ENCODE measurements at places on chromosomes 1 and 21.
A peak's percentile ranks its signal among the peaks of the same experiment; 100 is the strongest.

GRCh38 chr1:180027949-180028445 is 73.4 kb downstream of the CEP350 start:
- no peak for DNase-seq

DNA sequence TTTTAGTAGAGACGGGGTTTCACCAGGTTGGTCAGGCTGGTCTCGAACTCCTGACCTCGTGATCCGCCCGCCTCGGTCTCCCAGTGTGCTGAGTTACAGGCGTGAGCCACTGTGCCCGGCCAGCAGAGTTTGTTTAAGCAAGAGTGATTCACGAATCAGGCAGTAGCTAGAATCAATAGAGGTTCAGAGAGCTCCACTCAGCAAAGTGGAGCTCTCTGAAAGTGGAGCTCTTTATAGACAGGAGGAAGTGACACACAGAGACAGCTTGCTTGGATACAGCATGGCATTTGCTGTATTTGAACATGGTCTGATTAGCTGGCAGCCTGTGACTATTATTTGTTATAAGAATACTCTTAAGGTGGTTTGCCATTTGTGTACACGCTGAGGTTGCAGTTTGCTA is 27.1 kb upstream of the CD34 start:
- no peak for DNase-seq

GRCh38 chr1:231311720-231312431 is 25.8 kb downstream of the EXOC8 start:
- DNase-seq: no peak

DNA sequence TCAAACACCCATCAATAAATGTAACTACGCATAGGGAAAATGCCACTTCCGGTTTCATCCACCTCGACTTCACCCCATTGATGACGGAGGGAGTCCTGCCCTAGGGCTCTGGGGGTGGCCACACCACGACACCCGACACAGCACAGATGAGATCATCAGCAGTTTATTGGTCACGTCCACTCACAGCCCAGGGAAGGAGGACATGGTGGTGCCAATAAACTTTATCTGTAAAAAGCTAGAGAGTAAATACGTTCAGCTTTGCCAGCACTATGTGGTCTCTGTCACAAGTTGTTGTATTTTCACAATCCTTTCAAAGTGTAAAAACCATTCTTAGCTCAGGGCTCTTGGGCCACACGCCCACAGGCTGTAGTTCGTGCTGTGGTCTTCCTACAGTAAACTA is 16.3 kb downstream of the SETD4 start:
- no peak for DNase-seq

DNA sequence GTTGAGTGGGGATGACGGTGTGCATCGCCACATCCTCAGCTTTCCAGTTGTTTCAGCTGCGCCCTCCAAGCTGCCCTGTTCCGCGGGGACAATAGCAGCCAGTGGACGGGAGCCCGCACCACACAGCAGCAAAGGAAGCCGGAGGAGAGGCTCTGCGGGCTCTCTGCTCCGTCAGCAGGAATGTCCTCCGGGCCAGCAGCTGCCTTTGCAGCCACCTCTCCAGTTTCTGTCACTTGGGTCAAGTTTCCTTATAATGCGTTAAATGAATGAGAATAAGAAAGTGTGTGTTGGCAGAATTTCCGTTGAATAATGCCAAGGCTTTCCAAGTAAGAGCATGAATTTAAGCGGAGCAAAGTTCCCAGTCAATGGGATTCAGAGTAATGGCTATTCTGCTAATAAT is 263.3 kb downstream of the KIF26B start:
- DNase-seq: no peak

GRCh38 chr1:104768466-104768865 is 1018.8 kb downstream of the AMY1C start:
- no peak for DNase-seq

GRCh38 chr1:6149597-6149996 is 30.5 kb downstream of the CHD5 start:
- no peak for DNase-seq

DNA sequence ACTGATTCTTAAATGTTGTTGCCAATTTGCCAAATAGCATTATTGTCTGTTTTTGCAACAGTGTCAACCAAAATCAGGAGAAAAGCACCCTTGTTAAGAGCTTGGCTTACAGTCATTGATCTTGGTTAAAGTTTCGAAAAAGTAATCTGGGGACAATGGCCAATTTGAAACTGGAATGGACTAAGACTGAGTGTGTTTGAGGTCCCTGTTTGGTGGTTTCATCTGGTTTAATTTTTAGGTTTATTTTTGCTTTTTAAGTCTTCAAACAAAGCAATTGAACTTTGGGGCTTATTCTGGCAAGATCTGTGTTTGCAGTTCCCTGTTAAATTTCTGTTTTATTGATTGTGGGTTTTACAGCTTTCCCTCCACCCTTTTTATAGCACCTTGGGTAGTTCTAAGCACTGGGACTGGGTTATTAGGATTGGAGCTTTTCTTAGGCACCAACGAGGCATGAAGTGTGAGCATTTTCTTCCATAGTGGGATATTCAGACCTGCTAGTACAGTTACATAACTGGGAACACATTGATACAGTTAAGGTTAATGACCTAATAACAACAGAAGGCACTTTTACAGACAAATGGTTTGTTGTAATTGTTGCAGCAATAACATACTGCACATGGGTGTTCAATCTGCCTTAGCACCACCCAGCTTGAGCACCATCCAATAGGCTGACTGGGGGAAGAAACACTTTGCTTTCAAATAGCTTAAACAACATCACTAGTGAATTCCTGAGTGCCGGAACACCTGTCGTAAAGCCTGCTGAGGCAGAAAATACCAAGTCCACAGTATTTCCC is 40.6 kb upstream of the MAP10 start:
- no peak for DNase-seq

DNA sequence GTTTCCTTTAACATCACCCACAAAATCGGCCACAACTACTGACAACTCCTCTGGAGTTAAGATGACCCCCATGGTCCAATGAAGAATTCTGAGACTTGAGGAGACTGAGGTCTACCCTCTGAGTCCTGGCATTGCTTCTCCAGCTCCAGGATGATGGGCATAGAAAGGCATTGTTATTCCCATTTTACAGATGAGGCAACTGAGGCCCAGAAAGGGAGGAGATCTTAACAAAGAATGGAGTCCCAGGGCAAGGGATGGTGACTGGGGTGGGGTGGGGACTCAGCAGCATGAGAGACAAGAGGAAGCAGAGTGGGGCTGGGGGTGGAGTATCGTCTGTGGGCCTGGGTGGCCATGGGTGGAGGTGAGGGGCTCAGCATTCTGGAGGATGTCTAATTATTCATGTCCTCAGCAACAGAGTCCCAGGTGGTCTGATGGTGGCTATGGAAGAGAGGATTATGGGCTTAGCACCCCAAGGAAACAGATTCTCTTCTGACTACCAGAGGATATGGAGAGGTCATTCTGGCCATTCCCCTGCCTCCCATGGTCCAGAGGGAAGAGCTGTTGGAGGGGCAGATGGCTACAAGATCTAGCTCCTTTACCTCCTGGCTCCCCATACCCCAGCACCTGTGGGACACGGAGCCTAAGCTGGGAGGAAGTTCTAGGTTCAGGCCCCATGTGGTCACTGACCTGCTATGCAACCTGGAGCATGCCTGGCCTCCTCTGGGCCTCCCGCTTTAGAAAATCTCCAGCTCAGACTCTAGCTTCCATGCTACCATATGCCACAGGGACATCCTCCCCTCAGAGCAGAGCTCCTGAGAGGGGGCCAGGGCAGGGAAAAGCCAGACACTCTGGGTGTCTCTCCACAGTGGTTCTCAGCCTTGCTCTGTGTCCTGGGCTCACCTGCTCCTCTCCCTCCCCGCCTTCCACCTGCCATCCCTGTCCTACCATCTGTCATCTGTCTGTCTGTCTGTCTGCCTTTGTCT is 37.4 kb upstream of the DMBX1 start:
- DNase-seq: no peak

- no peak for DNase-seq
Measured at GRCh38 chr21:45836694-45837670, 144.6 kb upstream of the COL6A1 start.

GRCh38 chr21:38985568-38986378 is 180.0 kb downstream of the ETS2 start:
- DNase-seq: peak; percentile 27

GRCh38 chr1:162193815-162194214 is 124.3 kb downstream of the NOS1AP start:
- no peak for DNase-seq

- DNase-seq: no peak
Measured at GRCh38 chr1:199018471-199019135, 379.8 kb downstream of the PTPRC start.

- DNase-seq: no peak
Measured at GRCh38 chr1:27149084-27149761, 5.7 kb downstream of the SLC9A1 start.

GRCh38 chr21:41928621-41929220 is 25.1 kb downstream of the C2CD2 start:
- no peak for DNase-seq

DNA sequence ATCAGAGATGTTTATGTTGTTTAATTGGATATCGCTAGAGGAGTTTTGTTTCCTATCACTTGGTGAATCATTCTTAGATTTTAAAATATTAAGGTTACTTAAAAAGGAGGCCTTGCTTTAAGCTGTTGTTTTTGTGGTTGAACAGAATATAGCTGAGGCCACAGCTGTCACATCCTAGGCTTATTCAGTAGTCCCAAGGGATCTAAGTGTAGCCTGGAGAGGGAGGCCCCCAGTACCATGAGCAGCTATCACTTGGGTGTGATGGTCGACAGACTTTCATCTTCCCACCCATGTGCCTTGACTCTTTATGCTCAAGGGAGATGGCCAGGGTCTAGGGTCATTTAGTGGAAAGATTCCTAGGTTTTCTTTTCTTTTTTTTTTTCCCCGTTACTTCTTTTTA is 278.7 kb downstream of the HHAT start:
- no peak for DNase-seq

DNA sequence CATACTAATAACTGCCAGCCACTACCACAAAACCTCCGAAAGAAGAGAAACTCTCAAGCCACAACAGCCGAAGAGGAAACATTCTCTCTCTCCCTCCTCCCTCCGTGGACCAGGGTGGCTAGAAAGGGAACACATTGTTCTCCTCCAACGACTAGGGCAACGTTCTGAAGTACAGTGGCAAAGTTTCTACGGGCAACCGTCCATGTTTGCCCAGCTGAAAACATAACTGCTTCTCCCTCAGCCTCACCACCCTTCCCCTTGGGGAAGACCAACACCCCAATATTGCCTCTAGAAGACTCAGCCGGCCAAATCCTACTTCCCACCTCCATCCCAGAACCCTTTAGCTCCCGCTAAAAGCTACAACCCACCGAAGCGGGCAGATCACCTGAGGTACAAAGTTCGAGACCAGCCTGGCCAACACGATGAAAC is 2.0 kb downstream of the GLUL start:
- no peak for DNase-seq

DNA sequence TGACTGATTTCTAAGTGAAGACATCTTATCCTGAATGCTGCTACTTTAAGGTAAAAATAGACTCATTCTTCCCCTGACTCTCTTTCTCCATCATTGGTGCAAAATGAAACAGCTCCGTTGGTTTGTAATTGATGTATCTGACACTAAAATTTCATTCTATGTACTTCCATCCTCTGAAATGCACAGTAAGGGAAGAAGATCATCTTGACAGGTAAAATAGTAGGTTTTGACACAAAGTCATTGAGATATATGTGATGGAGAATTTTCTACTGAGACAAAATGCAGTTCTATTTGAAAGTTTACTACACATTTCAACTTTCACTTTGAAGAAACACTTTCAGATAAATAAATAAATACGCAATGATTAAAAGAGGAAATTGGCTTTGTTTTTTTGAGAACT is 348.9 kb downstream of the SMYD3 start:
- no peak for DNase-seq

DNA sequence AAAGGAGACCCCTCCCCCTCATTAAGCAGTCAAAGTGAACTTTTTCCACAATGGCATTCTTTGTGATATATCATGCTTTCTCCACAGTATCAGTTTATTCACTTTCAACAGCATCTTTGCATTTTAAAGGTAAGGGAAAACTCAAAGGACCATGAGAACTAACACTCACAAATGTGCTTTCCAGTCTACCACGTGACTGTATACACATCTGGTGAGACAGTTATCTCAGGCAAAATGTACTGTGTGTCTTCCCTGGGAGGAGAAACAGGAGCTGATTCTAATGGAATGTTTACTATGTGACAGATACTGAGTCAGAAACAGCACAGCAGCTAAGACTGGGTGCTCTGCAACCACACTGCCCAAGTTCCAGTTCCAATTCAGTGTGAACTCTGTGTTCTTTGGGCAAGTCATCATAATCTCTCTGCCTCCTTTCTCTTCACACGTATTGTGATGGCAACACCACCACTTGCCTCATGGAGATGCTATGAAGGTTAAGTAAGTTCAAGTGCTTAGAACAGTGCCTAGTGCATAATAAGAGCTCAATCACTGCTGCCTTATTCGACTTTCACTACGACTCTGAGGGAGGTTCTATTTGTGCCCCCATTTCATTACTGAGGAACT is 79.0 kb downstream of the SLC45A1 start:
- no peak for DNase-seq

DNA sequence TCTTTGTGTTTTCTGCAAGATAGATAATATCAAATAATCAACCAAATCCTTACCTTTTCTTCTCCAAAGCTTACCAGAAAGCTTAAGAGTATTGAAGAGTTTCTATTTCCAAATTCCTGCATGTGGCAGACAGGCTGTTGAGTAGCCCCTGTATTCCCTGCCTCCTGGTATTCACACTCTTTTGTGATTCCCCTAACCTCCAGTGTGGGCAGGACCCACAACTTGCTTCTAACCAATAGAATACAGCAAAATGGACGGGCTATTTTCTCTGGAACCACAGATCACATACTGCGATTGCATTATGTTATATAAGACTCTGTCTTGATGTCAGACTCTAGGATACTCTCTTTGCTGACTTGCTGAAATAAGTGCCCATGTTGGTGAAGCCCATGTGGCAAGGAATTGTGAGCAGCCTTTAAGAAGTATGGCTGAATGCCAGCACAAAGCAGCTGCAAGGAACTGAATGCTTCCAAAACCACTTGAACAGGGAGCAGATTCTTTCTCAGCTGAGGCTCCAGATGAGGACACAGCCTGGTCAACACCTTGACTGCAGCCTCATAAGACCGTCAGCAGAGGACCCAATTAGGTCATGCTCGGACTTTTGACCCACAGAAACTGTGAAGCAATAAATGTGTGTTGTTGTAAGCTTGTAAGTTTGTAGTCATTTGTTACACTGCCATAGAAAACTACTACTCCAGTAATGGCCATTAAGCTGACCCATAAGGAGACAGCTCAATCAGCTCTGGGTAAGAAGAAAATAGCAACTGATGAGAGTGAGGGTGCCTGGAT is 47.9 kb upstream of the PLXNA2 start:
- DNase-seq: no peak
